ENCODE measurements at places on chromosomes 13 and 19. TPM values are rescaled to one million over a fixed set of nuclear protein-coding genes. Genes with fewer than 3 reads are reported as not detected.

- DNase-seq = no peak
Observed at GRCh38 chr13:77678691-77679235, 18.7 kb upstream of the SLAIN1 start.

- peak; percentile 82 for DNase-seq
Observed at GRCh38 chr13:112078879-112079531, 12.1 kb downstream of the SOX1 start.

DNA sequence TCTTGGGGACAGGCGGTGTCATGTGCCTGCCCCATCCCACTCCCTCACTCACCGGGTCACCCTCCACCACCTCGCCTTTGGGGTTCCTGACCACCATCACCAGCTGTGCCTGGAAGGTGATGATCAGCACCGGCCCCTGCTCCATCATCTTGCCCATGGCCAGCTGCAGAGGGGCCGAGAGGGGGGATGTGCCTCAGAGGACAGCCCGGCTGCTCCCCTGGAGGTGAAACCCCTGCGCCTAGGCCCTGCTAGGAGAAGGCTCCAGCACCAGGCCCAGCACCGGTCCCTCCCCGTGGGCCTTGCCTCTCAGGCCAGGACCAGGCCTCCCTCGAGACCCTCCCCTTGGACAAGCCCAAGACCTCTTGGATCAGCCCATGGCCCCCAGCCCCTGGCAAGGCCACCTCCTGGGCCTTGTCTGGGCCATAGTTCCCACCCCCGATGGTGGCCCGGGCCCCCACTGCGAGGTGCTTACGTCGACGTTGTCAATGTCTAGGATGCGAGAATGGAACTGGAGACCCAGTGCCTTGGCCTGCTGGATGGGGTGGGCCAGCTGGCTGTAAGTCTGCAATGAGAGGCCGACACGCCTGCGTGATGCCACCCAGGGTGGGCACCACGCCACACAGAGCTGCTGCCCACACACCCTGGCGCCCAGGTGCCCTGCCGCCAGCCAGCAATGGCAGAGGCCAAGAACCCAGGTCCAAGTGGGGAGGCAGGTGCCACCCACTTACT is 1.8 kb upstream of the CTXN1 start:
- DNase-seq = no peak

GRCh38 chr13:107395927-107396662 is 819.2 kb downstream of the LIG4 start:
- DNase-seq = no peak

- no peak for DNase-seq
Observed at GRCh38 chr13:28012383-28012782, 23.9 kb upstream of the URAD start.

GRCh38 chr19:47544075-47544474 is 28.9 kb downstream of the ZNF541 start:
- DNase-seq = no peak

DNA sequence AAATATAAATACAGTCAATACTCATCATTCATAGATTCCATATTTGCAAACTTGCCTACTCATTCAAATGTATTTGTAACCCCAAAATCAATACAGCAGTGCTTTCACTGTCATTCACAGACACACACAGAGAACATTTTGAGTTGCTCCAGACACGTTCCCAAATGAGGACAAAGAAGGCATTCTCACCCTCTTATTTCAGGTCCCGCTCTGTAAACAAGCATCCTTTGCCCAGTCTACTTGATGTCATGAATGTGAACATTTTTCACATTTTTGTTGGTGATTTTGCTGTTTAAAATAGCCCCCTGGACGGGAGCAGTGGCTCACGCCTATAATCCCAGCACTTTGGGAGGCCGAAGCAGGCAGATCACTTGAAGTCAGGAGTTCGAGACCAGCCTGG is 15.5 kb downstream of the C19orf47 start:
- DNase-seq = no peak

DNA sequence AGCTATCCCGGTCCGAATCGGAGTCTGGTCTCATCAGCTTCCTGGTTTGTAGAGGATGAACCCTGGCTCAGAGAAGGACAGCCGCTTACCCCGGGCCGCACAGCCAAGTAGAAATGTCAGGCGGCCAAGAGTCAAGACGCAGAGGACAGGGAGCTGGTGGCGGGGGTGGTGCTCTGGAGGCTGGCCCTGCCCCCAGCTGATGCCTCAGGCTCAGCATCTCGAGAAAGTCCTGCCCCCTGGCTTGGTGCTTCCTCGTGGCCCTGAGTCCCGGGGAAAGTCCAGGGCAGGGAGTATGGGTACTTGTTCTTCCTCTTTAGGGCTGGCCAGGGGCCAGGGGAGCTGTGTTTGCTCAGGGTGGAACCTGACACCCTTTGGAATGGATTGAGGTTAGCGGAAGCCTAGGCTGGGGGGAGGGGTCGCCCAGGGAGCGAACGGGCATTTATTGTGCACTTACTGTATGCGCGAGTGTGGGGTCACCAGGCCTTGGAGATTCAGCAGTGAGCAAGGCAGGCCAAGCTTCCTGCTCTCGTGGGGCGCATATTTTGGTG is 2.2 kb downstream of the TJP3 start:
- peak; percentile 70 for DNase-seq

- no peak for DNase-seq
Observed at GRCh38 chr13:35785576-35786303, 309.3 kb upstream of the MAB21L1 start.

- DNase-seq = no peak
Observed at GRCh38 chr13:94073007-94073744, 406.3 kb downstream of the DCT start.

DNA sequence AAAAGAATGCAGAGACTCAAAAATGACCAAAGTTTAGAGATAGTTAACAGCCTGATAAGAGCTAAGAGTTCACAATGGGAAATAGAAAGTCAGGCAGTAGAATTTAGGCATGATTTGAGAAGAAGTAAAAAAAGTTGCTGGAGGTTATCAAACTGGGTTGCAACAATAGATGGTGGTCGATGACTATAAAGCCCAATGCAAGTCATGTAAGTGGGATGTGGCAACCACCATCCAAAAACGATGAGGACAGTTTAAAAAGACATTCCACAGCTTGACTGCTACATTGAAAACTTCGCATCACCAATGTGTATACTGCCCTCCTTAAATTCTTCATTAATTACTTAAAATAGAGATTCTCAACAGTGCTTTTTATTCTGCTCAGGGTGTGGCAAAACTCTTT is 19.7 kb downstream of the ELF1 start:
- DNase-seq = no peak

The KANK3 gene
- total RNA-seq = 2.6 TPM

The TMEM255B gene
- 2.1 TPM for total RNA-seq

The ZNF442 gene
- 5.6 TPM for total RNA-seq

The PABPC3 gene
- total RNA-seq = 0.38 TPM

The CD33 gene
- total RNA-seq = 0.09 TPM
